ENCODE measurements at places on chromosomes 4 and X.

DNA sequence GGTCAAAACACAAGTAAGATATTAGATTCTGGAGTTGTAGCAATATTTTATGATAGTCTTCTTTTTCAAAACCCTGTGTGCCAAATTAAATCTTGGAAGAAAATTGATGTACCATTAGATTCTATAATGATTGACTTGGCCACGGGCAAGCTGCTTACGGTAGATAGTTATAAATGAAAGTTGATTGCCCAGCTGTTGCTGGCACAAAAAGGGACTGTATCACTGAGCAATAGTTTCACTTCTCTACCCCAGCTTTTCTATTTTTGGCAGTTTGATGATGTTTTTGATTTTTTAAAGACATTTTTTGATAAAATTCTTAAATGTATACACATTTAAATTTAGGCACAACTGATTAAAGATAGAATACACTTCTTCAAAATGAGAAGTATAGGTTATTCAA, 333.3 kb downstream of the TRAM1L1 start:
- no peak for DNase-seq

DNA sequence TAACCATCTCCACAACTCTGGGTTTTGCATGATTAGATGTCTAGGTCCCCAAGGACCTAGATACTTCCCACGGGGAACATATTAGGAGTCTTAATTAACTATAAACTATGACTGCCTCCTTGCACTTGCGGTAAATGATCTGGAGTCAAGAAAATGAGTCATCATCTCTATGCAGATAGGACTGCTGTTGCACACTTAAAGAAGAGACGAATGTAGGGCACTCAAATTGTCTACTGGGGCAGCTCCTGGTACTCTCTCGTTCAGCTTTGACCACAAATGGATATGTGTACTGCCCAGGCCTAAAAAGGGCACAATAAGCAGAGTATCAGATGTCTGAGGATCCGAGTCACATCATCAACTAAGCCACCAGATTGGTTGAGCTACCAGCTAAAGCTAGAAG, 1783.4 kb upstream of the AGA start:
- DNase-seq = no peak

- DNase-seq = no peak
These were observed 81.0 kb upstream of the ADRA2C start for GRCh38 chr4:3685081-3685645.

DNA sequence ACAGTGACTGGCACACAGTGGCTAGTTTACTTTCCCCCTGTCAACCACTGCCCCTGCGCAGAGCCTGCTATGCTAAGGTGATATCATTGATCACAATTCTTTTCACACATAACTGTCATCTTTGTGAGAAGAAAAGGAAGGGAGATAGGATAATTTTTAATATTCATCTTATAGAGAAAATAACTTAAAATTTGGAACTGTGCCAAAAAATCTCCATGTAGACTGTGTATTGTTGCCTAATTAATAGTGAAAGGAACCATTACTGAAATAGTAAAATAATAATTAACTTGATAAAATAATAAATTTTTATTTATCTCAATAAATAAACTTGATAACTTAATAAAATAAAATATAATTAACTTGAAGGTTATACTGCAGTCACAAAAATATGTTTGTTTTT, 1069.4 kb downstream of the C4orf33 start:
- DNase-seq = no peak

GRCh38 chrX:152165033-152165743, 26.8 kb upstream of the MAGEA10 start:
- no peak for DNase-seq

All from coronary artery (tissue), 2 donors.